Neural progenitor cell (in vitro differentiated cells): ENCODE measurements at places on chromosomes 2 and 18.

DNA sequence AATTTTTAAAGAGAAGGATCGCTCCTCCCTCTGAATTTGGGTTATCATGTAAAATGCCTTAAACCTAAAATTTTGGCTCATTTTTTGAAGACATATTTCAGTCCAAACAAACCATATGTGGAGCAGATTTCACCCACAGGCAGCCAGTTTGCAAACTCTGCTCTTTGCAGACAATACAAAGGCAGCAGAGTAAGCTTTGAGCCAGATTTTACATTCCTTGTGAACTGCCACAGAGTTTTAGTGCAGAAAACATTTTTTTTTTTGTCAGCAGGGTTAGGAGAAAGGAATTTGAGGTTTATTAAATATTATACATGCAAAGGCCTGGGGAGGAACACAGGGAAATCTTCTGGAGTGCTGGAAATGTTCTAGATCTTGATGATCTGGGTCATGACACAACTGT, 171.9 kb upstream of the FN1 start:
- DNase-seq = no peak

GRCh38 chr18:7482342-7482741, 84.8 kb upstream of the PTPRM start:
- no peak for DNase-seq

DNA sequence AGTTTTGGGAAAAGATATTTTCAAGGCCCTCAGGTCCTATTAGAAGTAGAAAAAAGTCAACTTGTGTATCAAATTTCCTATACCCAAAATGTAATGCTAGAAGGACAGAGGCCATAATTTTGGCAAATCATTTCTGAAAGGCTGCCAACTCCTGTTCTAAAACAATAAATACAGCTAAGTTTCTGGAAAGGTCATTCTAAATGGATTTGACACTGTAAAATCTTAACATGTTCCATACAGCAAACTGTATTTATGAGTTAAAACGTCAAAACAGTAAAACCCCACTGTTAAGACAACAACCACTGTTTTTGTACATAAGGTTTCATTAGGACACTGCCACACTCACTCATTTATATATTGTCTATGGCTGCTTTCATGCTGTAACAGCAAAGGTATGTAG, 9.7 kb downstream of the FAM98A start:
- DNase-seq = no peak

DNA sequence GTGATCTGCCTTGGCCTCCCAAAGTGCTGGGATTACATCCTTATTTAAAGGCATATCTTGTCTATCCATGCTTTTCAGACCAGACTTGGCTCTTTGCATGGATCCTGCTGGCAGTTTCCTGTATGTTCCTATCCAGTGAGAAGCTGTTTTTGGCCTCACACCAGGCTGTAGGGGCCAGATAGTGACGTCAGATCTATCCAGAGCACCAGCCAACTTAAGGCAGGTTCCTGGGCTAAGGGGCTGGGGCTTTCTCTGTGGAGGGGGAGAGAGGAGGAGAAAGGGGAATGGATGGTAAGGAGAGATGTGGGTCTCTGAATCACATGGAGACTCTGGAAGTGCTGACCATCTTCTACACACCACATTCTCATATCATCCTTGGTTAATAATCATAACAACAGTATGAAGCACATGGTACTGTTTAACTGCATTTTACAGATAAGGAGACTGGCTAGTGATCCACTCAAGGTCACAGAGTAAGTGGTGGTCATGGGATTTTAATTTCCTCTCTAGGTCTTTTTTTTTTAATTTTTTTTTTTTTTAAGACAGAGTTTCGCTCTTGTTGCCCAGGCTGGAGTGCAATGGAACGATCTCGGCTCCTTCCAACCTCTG, 2.0 kb upstream of the FAM117B start:
- no peak for DNase-seq

DNA sequence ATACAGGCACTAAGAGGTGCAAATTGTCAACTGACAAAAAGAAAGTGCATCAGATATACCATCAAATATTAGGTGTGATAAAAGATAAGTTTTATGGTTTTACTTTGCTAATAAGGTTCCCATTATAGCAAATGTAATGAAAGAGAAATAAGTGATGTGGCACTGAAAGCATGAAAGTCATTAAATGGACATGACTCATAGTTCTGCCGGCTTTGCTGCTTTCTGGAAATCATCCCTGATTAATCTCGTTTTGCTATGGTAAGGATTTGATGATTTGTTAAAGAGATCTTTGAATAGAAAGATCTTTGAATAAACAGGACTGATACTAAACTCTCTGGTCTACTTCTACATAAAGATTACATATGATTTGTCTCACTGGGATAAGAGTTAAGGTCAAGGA, 72.7 kb downstream of the CLIP4 start:
- no peak for DNase-seq

DNA sequence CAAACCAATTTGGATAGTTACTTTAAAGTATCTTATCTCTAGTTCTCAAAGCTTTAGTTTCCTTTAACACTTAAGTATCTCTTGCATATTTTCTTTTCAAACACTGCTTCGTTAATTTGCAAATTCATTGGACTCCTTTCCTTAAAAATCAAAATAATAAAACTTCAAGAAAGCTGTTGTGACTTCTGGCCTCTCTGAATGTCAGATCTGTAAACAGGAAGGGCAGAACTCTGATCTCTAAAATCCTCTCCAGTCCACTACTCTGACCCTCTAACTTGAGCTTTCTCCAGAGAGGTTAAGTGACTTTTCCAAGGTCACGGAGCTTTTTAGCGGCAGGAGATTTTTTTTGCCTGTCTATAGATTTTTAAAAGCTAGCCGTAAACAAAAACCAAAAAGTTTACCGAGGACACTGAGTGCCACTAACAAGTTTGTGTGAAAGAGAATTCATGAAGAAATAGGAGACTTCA, 155.5 kb downstream of the TGIF1 start:
- no peak for DNase-seq

- DNase-seq = no peak
Measured at GRCh38 chr2:148829618-148830017, 45.4 kb upstream of the KIF5C start.

- no peak for DNase-seq
Measured at GRCh38 chr2:54603357-54603756, 120.1 kb upstream of the EML6 start.
